Endothelial cell (in vitro differentiated cells): ENCODE measurements at places on chromosomes 1 and 21. TPM values are rescaled to one million over a fixed set of nuclear protein-coding genes. Genes with fewer than 3 reads are reported as not detected.

Gene GBP4
- total RNA-seq = 75.5 TPM

Gene TSACC
- total RNA-seq = not detected

Gene PBX1
- total RNA-seq = 44.2 TPM

Gene CLDN14
- not detected for total RNA-seq

Gene DMRTA2
- not detected for total RNA-seq

Gene DYNLT4
- 1.4 TPM for total RNA-seq

Gene PTGER3
- total RNA-seq = 6.5 TPM
